ENCODE measurements at places on chromosomes 7 and 10. TPM values are rescaled to one million over a fixed set of nuclear protein-coding genes. Genes with fewer than 3 reads are reported as not detected.

DNA sequence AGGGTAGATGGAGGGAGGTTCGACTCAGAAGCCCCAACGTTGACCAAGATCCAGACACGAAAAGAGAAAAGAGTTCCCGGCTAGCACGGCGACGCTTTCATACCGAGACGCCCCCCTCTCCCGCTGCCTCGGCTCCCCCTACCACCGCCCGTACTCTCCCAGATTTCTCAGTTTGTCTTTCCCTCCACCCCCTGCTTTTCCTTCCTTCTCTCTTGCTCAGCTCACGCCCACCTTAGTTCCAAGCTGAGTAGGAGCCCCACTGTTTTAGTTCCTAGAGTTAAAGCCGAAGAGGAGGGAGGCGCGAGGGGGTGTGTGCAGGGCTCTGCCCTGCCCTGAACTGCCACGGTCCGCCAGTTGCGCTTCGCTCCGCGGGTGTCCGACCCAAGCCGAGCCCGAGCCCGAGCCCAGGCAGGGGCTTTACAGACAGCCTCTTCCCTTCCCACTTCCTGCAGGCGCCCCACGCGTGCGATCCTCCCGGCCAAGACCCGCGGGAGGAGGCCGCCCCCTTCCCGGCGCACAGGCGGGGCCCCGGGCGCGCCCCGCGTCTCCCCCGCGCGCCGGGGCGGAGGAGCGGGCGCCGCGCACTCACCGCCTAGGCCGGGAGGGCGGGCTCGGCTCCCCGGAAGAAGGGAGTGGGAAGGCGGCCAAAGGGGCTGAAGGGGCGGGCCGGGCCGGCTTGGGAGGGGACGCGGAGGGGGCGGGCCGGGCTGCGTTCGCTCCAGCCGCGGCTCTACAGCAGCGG, at the start of gene EPHB6:
EPHB6 (plus strand) TSS at position 705 of the 742 bp plus-strand sequence. CDS start 8,152 bp downstream, outside the sequence.
- peak; percentile 89 for DNase-seq

DNA sequence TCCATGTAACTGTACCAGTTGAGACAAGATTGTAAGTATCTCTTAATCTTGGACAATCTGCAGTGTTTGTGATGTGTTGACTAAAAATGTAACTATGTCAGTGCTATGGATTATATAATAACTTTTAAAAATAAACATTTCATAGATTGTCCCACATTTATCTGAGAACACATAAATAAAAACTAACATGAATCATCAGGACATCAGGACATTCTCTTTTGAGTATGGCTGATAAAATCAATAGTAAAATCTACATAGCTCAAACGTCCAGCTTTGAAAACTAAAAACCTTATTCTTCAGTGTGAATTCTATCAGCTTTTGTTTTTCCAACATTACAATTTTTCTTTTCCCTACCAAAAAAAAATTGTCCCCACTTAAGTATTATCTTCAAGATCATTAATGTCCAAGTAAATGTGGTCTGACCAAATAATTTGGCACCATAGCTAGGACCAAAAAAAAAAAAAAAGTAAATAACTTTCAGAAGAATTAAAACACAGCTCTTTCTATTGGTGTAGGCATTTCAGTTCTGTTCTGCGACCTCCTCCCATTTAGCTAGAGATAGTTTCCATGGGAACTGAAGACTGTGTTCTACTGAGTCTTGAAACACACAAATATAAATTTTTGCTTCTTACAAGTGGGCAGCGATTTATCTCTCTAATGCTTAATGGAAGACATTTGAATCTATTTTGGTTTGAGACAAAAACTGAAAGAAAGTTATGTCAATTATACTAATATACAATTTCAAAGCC, 123.0 kb upstream of the SGCE start:
- DNase-seq = no peak

Gene GRM3
- not detected for polyA plus RNA-seq

DNA sequence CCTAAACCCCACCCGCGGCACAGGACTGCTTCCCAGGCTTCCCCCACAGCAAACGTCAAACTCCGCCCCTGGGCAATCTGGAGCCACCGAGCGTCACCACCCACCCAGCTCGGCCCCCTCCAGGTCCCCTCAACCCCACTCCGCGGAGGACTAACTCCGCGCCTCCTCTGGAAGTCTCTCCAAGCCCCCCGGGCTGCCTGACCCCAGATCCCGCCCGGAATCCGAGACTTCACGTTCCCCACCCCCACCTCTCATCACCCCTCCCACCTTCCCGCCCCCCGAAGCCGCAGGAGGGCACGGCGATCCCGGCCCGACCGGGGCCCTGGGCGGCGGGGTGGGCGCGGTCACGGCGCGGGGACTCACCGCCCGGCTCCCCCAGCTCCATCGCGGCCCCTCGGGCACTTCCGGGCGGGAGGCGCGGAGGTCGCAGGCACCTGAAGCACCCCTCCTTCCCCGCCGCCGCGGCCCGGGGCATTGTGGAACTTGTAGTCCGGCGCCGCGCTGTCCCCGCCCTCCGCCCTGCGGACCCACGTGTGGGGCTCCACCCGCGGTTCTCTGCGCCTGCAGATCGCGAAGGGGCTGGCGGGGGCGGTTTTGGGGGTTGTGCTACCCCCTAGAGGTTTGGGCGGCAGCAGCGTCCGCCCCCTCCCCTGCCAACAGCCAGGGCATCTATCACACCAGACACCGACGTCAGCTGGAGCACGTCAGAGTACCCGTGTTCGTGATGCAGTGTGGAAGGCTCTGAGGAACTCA, at the start of gene TMUB1:
TMUB1 (minus strand) TSS at position 423 of the 753 bp plus-strand sequence. CDS start 930 bp downstream, outside the sequence.
- DNase-seq = peak; percentile 79

- DNase-seq = no peak
These were observed 38.8 kb downstream of the CCNJ start for GRCh38 chr10:96082153-96082552.

Gene SFRP4
- 1.5 TPM for polyA plus RNA-seq

DNA sequence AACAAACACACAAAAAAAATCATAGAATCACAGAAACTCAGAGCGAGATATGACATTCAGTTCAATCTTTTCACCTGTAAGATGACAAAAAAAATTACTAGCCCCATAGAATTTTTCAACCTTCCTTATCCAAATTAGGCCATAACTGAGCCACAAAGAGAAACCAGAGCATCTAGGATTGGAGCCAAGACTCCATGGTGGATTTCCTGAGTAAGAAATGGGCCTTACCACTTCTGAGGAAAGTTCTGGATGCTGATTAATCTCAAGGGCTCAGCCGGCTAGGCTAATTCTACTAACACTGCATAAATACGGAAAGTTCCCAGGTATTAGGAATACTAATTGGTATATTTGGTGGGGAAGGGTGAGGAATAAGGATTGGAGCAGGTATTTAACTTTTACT, 16.8 kb downstream of the LIPM start:
- no peak for DNase-seq

DNA sequence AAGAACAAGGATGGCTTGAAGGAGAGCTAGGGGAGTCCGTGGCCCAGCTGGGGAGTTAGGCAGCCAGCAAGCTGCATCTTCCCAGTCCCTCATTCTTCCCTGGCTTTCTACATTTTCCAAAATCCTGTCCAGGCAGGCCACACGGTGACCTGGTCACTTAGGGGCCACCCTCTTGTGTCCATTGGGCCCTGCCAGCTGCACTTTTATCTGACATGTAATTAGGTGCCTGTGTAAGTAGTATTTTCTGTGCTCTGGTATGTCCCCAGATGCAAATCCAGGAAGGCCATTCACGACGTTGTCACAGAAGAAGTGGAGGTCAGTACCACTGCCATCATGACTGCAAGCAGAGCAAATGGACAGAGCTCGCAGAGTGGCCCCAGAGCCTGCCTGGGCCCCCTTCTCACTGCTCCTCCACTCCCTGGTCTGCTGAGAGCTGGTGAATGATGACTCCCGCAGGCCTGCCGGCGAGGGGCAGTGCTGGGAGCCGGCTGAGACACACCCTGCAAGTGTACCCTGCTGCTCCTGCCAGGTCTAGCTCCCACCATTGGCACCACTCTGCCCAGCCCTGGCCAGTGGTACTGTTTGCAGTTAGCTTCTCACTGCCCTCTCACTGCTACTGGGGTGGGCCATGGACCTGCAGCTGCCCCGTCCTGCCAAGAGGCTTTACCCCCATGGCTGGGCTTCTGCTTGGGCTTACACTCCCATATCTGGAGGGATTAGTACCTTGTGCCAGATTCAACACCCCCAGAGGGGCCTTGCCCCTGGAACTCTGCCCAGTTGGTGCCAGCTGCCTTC, 98.2 kb downstream of the GLRX3 start:
- no peak for DNase-seq

GRCh38 chr7:66507764-66508296, 120.9 kb upstream of the KCTD7 start:
- DNase-seq = peak; percentile 19

- no peak for DNase-seq
These were observed 12.5 kb downstream of the PPIA start for GRCh38 chr7:44808914-44809393.

- no peak for DNase-seq
These were observed 3.2 kb upstream of the VSTM4 start for GRCh38 chr10:49118430-49119074.

DNA sequence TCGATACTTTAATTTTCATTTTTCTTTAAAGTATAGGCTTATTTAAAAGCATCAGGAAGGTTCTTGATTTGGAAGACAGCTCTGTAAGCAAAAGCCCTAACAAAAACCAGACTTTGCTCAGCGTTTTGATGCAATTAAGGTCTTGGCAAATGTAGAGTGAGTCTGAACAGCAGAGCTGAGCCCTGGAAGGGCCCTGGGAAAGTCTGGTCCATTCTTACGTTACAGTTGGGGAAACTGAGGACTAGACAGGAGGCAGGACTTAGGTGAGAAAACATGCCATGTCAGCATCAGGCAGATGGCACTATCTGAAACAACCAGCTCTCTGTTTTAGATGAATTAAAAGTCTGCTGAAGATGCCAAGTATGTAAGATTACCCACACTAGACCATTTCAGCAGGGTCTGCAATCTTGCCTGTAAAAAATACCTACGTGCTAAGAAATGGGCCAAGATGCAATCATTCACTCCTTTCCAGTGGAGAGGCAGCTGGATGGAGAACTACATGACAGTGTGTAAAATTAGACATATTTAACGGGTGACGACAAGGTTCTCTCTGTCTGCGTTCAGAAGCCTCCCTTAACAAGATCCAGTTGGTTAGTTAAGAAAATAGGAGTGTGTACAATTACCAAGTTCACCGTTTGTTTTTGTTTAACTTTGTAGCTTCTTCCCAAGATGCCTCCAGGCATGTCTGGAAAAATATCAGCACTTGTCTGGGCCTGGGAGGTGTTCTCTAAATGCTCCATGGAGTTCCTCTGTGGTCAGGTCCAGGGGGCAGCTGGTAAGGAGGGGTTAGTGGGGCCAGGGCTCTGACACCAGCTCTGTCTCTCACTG, 502.3 kb upstream of the ZMIZ1 start:
- DNase-seq = no peak

GRCh38 chr10:124601431-124602120, 140.0 kb downstream of the LHPP start:
- DNase-seq = peak; percentile 61

GRCh38 chr10:129525401-129525801, 58.4 kb downstream of the MGMT start:
- DNase-seq = no peak

Gene RHOBTB1
- 34.5 TPM for polyA plus RNA-seq

- peak; percentile 83 for DNase-seq
These were observed 129.3 kb downstream of the PKD1L1 start for GRCh38 chr7:47818796-47819606.

Gene INA
- not detected for polyA plus RNA-seq

Gene MYPN
- polyA plus RNA-seq = not detected

Gene KIAA1217
- 10.4 TPM for polyA plus RNA-seq

Gene FAM25G
- not detected for polyA plus RNA-seq

DNA sequence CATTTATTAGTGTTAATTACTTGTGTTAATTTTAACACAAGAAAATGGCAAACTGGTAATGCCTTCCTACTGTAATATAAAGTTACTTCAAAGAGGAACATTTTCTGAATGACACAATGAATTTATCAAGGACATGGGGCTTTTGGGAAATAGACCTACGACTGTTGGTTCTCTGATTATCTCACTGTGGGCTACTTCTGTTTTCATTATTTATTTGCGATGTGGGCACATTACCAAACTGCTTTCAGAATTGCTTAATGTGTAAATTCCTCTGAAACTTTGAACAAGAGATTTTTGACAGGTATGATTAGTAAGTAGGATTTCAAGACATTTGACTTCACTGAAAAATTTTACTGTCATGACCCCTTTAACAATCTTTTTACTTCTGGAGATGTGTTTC, 535.6 kb downstream of the CNTNAP2 start:
- no peak for DNase-seq

Gene GCK
- polyA plus RNA-seq = 1.0 TPM

DNA sequence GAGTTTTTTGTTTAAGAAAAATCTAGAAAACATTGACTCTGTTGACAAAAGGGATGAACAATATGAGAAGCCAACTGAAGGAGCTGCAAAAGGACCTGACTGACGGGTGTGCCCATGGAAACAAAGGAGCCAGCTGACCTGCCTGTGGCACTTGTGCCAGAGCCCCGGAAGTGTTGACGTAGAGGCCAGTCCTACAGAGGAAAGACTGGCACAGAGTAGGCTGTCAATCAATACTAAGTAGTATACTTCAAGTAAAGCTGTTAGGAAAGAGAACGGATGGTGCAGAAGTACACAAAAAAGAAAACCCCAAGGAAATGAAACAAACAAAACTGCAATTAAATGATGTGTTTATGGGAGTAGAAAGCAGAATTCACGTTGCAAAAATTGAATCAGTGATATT, 19.0 kb upstream of the ABI1 start:
- DNase-seq = no peak

- DNase-seq = no peak
These were observed 13.0 kb upstream of the WIPI2 start for GRCh38 chr7:5177060-5177459.

DNA sequence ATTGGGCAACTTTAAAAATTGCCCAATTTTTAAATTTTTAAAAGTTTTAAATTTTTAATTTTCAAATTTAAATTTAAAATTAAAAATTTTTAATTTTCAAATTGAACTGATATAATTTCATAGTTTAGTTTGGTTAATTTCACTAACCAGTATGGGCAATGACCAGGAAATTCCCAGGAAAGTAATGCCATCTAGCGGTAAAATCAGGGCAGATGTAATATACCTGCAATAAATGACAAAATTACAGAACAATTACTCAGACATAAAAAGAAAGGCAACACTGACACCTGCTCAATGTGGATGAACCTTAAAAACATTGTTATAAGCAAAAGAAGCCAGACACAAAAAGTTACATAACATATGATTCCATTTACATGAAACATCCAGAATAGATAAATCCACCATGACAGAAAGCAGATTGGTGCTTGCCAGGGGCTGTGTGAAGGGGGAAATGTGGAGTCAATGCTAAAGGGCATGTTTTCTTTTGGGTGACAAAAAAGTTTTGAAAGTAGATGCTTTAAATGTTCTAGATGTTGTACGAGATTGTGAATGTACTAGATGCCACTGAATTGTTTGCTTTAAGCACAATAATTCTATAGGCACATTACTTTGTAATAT, 28.6 kb upstream of the SLC16A12 start:
- DNase-seq = no peak

DNA sequence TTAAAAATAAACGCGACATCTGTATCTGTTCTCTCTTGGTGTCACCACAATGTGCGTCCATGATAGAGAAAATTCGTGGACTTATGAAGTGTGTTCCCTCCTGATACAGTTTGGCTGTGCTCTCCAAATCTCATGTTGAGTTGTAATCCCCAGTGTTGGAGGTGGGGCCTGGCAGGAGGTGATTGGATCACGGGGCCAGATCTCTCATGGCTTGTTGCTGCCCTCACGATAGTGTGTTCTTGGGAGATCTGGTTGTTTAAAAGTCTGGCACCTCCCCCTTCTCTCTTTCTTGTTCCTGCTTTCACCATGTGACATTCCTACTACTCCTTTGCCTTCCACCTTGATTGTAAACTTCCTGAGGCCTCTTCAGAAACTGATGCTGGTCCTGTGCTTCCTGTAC, 229.4 kb upstream of the MYO3A start:
- DNase-seq = no peak
